ENCODE measurements at places on chromosomes 2 and 18. TPM values are rescaled to one million over a fixed set of nuclear protein-coding genes. Genes with fewer than 3 reads are reported as not detected.

CABYR gene
- total RNA-seq: 9.8 TPM

GRCh38 chr2:121356058-121356640 is 71.1 kb upstream of the TFCP2L1 start:
- no peak for DNase-seq

ZSCAN30 gene
- total RNA-seq: 9.8 TPM

GRCh38 chr18:27604583-27604982 is 419.5 kb upstream of the CHST9 start:
- DNase-seq: no peak

APCDD1 gene
- 41.3 TPM for total RNA-seq

- no peak for DNase-seq
Observed at GRCh38 chr2:240655931-240656886, 26.5 kb downstream of the AQP12B start.

- no peak for DNase-seq
Observed at GRCh38 chr18:79523736-79524180, 128.0 kb downstream of the NFATC1 start.

SH2D6 gene
- total RNA-seq: not detected

GRCh38 chr2:197108758-197109157 is 182.3 kb upstream of the PGAP1 start:
- no peak for DNase-seq

DNA sequence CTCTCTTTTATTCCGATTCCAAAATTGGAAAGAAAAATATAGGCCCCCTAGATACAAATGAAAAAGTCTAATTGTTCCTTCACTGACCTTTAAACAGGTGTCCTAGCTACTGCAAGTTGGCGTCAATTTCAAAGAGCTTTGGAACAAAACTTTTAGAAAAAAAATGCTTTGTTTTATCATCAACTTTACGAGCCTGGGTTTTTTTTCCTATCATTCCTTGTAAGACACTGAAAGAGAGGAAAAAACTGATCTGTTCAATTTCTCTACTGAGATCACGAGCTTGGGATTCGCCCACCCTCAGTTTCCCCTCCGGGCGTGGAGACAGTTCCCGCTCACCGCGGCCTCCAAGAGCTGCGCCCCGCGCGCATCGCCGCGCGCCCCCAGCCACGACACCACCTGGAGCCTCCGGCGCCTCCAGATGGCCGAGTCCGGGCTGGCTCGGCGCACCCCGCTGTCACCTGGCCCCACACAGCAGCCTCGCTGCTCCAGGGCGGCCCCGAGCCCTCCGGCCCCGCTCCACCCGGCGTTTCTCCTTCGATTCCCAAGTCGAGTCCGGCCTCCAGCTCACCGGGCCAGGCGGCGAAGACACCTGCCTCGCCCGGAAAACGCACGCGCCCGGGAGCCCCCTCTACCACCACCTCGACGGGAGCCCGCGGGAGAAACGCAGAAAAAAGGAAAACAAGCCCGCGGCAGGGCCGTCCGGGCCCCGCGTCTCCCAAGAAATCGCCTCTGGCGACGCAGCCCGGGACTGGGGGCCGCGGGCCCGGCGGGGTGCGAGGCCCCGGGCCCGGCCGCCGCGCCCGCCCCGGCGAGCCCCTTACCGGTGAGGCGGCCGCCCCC is 656 bp downstream of the TBC1D8 start:
- DNase-seq: no peak
